ENCODE measurements at places on chromosomes 2 and 18.

DNA sequence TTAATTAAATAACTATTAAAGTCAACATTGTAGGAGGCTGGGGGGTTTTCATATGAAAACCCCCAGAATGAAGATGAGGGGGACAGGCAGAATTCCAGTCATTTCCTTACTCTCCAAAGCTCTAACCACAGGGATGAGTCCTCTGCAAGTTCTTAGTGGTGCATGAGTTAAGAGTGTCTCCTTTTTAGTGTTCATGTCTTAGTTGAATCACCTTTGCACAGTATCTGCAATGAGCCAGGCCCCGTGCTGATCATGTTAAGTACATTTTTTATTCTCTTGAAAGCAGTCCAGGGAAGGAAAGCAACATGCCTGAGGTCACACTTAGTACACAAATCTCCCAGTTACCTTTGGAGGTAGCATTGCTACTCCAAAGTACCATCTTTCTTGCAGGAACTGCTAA lies 25.7 kb upstream of the MSGN1 start:
- no peak for DNase-seq

- DNase-seq = no peak
Measured at GRCh38 chr18:79484661-79485621, 89.2 kb downstream of the NFATC1 start.

GRCh38 chr2:86136141-86136540 lies 30.1 kb downstream of the PTCD3 start:
- no peak for DNase-seq

- DNase-seq = no peak
Measured at GRCh38 chr2:223635080-223635479, 32.9 kb upstream of the SCG2 start.

DNA sequence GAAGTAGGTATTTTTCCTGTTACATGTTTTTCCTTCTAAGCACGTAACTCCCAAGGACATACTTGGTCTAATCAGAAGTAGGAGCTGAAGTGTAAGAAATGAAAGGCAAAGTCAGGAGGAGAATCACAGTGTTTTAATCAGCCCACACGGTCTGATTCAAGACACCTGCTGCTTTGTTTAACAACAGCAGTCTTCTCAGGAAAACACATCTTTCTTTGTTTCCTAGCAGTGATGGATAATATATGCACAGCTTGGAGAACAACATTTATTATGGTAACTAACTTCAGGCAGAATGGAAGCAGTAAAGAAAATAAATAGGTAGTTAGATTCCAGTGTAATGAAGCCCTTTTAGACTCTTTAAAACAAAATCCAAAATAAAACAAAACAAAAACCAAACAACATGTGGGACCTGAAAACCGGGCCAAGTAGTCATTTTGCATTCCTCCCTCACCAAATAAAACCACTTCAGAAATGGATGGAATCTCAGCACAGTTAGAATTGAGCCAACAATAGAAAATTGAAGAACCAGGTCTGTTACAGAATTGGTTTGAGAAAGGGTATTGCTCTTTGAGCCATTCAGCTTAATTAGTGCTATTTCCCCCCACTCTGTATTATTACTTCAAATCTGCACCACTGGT lies 61.1 kb upstream of the UGP2 start:
- DNase-seq = peak; percentile 54

DNA sequence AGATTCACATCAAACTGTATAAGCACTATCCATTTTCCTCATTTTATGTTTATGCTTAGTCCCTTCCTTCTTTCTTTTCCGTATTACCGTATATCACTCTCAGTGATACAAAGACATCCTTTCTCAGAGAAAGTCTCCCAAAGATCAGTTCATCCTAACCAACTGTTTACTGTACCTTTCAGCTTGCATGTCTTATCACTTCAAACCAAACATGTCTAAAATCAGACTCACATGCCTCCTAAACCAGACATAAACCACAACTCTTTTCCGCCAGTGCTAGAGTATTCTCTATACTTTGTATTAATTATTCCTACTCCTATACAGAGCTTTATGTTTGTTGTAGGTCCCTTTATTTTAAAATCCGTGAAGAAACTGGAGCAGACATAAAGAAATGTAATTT lies 41.5 kb downstream of the KCMF1 start:
- DNase-seq = no peak

DNA sequence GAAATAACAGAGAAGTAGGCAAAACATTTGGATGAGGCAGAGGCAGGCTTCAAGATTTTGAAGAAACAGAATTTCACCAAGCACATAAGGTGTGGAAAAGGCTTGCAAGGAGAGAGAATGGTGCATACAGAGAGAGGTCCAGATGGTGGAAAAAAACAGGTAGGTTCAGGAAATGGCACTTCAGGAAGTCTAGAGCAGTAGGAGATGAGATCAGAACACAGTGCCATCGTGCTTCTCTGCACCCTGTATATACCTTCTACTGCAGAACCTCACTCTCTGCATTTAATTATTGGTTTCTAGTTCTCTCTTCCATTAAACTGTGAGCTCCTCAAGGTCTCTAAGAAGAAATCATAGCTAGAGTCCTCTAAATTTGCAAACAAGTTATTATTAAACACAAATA lies 2.4 kb downstream of the PAIP2B start:
- DNase-seq = peak; percentile 2

All from globus pallidus (tissue), 1 donor.